ENCODE measurements at places on chromosomes 5 and 9. TPM values are rescaled to one million over a fixed set of nuclear protein-coding genes. Genes with fewer than 3 reads are reported as not detected.

DNA sequence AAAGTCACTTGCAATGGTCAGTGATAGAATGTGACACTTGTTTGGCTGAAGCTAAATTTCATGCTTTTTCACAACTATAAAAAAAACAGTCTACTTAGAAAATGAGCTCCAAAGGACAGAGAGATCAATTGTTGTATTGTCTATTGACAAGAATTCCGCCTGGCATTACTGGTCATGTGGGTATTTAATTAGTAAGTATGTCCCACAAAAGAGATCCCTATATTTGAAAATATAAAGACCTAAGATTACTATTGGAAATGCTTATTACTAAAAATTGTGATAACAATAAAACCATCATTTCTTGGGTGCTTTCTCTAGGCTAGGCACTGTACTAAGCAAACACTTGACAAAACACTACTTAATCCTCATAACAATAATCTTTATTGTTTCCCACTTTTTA lies 745.2 kb upstream of the C9orf72 start:
- DNase-seq = no peak

GRCh38 chr5:127849408-127849807 lies 146.2 kb downstream of the CCDC192 start:
- no peak for DNase-seq

GRCh38 chr5:132759114-132760048 lies 12.2 kb downstream of the CCNI2 start:
- DNase-seq = no peak

DNA sequence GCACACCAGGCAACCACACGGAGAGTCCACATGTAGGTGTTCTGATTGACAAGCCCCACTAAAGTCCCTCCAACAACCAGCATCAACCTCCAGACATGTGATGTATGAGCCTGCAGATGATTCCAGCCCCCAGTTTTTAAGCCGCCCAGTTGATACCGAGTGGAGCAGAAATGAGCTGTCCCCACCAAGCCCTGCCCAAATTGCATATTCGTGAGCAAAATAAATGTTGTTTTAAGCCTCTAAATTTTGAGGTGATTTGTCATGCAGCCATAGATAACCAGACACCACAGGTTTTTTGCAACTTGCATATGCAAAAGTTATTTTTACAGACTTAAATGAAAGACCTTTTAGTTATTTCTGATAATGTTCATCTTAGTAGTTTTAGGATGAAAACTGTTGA lies 187.7 kb downstream of the PIK3R1 start:
- DNase-seq = no peak

- no peak for DNase-seq
Observed at GRCh38 chr9:81607593-81608288, 81.6 kb downstream of the TLE1 start.

DNA sequence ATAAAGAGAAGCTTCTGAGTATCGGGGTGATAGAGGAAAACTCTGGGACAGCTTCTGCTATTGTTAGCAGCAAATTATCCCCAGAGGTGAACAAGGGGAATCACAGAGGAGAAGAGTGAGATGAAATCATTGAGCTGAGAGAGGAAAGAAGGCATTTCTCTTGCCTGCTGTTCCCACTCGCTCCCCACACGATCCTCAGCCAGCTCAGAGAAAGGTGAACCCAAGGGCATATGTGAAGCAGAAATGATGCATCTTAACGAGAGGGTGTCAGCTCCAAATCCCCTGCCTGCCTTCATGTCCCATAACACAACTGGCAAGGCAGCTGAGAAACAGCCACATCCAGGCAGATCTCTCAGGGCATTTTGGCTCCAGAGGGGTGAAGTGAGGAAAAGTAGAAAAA lies 111.6 kb downstream of the BRINP1 start:
- DNase-seq = no peak

The OR1J2 gene
- total RNA-seq = not detected

- no peak for DNase-seq
Observed at GRCh38 chr5:60382716-60383115, 317.2 kb downstream of the DEPDC1B start.

GRCh38 chr5:132764671-132765238 lies 12.3 kb downstream of the SEPTIN8 start:
- DNase-seq = peak; percentile 49

GRCh38 chr5:111132076-111132475 lies 39.9 kb downstream of the WDR36 start:
- no peak for DNase-seq

GRCh38 chr9:113373676-113374392 lies 3.0 kb downstream of the HDHD3 start:
- DNase-seq = no peak

GRCh38 chr9:70056211-70056944 lies 12.7 kb downstream of the MAMDC2 start:
- DNase-seq = no peak

GRCh38 chr9:86604741-86605140 lies 250.5 kb upstream of the TUT7 start:
- no peak for DNase-seq

- DNase-seq = no peak
Observed at GRCh38 chr5:137035480-137035878, 463.6 kb downstream of the SPOCK1 start.

The GADD45G gene
- total RNA-seq = 29.6 TPM

GRCh38 chr9:18747595-18747994 lies 273.6 kb downstream of the ADAMTSL1 start:
- DNase-seq = no peak

DNA sequence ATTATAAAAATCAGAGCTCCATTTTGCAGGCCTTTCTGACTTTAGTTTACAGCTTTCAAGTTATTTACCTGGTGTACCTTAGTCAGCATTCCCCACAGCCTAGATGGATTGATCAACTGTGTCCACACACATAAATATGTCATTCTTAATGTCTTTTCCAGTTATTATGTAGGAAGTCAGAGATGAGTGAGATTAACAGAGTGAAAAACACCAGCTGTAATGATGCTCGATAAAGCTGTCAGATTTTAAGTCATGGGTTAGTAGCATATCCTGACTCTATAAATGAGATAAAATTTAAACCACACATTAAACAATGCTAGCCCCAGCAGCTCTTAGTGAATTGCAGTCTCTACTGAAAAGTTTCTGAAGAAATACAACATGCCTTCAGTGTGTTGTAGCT lies 48.9 kb downstream of the NUDT12 start:
- no peak for DNase-seq

DNA sequence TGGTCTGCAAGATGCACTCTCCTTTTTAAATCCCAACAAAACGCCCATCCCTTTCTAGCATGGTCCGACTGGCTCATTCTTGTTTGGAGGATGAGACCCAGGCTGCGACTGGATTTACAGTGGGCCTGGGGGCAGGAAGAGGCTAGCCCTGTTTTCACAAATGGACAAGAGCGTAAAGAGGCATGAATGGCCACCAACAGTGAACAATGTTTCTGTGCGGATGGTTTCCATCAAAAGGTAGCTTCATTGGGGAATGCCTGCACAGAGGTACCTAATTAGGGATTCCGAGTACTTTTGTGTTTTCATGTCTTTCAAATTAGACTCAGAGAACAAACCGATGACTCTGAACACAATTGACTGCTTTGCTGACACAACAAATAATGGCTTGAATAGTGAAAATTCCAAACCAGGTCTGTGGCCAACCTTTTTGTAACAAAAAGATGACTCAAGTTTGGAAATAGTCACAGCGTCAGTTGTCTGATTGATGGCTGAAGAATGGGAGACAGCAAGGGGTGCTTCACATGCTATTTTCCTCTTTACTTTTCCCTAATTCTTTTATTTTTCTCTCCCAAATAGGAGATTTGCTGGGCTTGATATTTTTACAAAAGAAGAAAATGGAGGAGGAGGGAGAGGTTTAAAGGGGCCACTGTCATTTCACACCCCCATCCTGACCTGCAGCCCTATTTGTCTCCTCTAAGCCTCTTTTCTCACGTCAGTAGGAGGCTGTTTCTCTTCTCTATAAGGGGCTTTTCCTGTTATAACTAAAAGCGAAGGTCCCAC lies 208.1 kb upstream of the S1PR3 start:
- no peak for DNase-seq

DNA sequence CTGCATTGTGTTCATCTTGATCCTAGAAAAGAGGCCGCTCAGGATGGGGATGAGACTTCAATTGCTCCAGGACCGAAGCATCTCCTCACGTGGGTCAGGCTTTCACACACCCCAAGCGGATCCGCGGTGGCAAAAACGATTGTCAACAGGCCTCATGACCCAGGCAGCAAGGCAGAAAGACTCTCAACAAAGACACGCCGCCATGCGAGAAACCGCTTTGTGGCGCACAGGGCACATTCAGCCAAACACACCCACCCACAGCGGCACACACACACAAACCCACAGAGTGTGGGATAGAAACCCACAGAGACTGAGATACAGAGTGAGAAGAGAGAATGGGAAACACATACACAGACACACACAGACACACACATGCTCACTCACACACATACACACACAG lies 483.4 kb downstream of the SPATA31A7 start:
- DNase-seq = no peak

GRCh38 chr9:121731090-121731489 lies 79.7 kb downstream of the DAB2IP start:
- DNase-seq = no peak

GRCh38 chr5:55062039-55062779 lies 38.2 kb downstream of the GZMK start:
- no peak for DNase-seq

The TCOF1 gene
- total RNA-seq = 15.5 TPM

- no peak for DNase-seq
Observed at GRCh38 chr9:12875191-12875590, 100.4 kb downstream of the LURAP1L start.

The PCDHGC4 gene
- 5.8 TPM for total RNA-seq

The IL6ST gene
- total RNA-seq = 131 TPM

The TAF11L10 gene
- total RNA-seq = not detected

- no peak for DNase-seq
Observed at GRCh38 chr9:31535651-31536050, 848.8 kb upstream of the ACO1 start.

The PCDHB12 gene
- total RNA-seq = 1.1 TPM

GRCh38 chr5:141349917-141350619 lies at the start of gene PCDHGB1:
PCDHGB1 (plus strand) TSS chr5:141350099; CDS start chr5:141350261, 162 bp downstream.
- no peak for DNase-seq

- DNase-seq = no peak
Observed at GRCh38 chr9:211557-211956, 3.1 kb upstream of the DOCK8 start.

GRCh38 chr9:129467739-129468666 lies 152.9 kb downstream of the C9orf50 start:
- DNase-seq = no peak
